ENCODE measurements at places on chromosomes 16 and 17.

DNA sequence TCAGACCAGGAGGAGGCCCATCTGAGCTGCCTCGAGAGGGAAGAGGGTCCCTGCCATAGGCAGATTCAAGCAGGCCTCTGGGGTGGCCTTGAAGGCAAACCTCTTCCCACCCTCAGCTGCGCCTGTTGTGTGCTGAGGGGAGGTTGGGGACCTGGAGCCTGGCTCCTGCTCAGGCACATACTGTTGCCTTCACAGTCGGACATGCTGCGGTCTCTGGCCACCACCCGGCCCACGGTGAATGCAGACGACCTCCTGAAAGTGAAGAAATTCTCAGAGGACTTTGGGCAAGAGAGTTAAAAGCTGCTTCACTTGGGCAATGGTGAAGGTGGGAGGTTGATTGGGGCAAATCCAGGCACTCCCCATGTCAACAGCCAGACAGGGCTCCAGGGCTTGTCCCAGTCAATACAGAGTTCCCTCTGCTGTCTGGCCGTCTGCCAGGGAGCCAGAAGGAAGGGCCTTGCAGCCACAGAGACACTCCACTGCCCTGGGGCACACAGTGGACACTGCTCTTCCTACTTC is 6.3 kb downstream of the PDF start:
- no peak for DNase-seq

DNA sequence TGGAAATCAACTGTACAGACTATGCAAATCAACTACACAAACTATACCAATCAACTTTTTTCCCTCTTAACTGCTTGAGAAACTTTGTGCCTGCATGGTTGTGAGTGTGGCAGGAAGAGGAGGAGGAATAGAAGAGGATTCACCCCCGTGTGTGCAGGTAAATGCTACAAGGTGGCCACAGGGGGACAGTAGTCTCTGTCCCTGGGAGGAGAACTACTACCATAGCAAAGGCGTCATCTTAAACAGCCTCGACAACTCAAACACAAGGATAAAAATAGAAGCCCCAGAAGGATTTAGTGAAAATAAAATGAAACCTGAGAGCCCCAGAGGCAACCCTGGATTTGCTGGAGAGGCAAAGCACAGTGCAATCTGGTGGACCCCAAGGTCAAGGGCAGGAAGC is 199.5 kb upstream of the DYNLRB2 start:
- DNase-seq, result no peak

DNA sequence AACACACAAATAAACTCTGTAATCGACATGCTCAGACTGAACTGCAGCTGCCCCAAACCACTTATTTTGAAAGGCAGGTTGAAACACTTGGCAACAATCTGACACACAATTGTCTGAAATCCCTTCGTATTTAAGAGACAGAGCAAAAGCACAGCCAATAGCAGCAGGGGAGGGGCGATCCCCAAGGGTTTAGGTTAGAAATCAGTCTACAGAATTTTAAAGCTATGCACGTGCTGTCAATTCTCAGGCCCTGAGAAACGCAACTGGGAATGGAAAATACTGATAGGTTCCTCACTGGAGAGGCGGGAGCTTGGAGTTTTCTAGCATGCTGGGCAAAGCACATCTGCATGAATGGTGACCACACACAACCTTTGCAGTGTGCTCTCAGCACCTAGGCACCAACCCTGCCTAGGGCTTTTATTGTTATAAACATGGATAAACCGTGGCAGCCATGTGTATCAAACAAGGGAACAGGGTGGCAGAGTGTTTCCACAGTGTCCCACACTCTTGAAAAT is 168.0 kb downstream of the AATF start:
- no peak for DNase-seq

DNA sequence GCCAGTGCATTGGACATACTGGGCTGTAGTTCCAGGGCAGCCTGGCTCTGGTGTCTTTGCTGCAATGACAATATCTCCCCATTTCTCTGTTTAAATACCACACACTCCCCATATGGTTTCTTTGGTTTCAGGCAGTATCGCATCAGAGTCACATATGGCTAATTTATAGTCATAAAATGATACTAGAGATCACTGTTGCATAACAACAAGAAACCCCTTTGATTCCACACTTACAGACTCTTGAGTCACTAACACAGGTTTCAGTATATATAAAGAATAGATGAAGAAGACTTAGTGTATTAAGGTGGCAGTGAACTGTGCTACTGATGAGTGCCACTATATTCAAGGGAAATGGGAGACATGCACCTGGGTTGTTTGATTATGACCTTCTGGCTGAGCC is 281.6 kb downstream of the WWOX start:
- no peak for DNase-seq

DNA sequence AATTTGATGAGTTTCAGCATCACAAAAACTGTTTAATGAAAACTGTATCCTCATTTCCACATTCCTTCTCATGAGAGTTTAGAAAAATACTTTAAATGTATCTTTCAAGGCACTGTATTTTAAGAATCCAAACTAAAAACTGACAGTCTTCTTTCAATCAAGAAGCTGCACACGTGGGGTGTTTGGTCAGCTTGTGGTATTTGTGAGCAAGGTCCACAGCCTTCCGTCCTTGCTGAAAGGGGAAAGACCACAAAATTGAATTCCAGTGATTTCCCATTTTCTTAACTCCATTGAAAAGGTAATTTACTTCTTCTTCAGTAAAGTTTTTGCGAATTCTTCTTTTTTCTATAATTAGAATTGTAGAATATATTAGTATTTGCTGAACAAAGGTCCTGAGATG is 3.4 kb upstream of the DYNC1LI2 start:
- DNase-seq, result no peak

GRCh38 chr17:63487014-63487339 is 10.1 kb downstream of the ACE start:
- no peak for DNase-seq

GRCh38 chr16:57134982-57135381 is 42.6 kb downstream of the CPNE2 start:
- no peak for DNase-seq

GRCh38 chr17:82767041-82767754 is 15.3 kb downstream of the TBCD start:
- no peak for DNase-seq

DNA sequence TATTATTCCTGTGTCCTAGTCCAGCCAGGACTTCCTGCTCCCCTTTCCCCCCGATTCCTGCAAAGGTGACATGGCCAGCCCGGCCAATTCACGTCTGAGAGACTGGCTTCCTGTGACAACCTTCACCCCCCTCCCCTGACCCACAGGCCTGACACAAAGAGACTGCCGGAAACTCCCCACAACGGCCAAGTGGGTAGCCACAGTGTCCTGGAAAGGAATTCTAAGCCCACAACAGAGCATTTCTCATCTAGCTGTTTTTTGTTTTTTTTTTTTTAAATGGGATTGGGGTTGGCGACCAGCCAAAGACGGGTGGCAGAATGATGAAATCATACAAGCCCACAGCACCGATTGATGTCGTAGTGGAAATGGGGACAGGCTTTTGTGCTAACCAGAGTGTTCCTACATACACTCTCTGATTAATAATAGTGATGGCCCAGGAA is 2.8 kb upstream of the XAF1 start:
- DNase-seq, result no peak

DNA sequence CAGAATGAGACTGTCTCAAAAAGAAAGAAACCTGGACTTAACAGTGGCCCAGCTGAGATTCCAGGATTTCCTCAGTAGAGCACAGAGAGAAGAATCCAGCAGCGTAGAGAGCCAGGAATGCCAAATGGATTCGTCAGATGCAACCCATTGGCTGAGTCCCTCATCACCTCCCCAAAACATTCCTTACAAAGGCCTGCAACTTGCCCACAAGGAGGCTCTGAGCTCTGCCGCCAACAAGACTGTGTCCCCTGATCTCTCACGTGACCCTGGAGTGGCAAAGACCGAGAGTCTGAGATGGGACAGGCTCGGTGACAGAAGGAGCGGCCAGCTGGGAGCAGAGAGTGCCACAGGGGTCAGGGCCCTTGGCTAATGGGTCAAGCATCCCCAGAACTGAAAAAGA is 6.9 kb upstream of the CHMP6 start:
- no peak for DNase-seq

- DNase-seq, result no peak
Measured at GRCh38 chr16:66728117-66728787, 23.2 kb downstream of the DYNC1LI2 start.

GRCh38 chr16:1538804-1539520 is 5.5 kb downstream of the TMEM204 start:
- no peak for DNase-seq

DNA sequence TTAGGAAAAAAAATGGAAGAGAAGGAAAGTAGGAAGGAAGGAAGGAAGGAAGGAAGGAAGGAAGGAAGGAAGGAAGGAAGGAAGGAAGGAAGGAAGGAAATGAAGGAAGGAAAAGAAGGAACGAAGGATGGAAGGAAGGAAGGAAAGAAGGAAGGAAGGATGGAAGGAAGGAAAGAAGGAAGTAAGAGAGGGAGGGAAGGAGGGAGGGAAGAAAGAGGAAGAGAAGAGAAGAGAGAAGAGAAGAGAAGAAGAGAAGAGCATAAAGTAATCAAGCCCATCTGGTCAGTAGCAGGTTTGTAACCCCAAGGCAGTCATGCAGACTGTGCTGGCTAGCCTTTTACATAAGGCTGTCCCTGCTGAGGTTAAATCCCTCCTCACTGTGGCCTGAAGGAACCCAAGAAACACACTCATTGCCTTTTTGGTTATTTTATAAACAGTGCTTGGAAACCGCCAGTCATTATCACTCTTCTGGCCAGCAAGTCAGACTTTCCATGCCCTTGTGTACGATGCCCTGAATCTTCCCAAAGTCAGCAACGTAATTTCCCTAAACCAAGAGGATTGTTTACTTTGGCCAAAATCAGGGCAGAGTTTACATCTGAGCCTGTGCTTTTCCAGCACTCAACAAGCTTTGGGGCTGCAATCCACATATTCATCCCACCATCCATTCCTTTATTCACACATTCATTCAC is 409.6 kb upstream of the MAF start:
- no peak for DNase-seq

DNA sequence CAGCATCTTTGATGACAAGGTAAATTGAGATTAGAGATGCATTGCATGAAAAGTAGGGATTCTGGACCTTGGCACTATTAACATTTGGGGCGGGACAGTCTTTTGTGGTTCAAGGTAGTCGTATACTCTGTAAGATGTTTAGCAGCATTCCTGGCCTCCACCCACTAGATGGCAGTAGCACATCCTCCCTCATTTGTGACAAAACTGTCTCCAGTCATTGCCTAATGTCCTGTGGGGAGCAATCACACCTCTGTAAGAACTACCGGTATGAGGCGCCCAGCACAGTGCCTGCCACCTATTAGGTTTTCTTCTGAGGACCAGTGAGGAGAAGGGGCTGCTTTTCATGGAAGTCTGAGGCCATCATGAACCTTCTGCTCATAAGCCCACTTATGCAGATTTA is 180.8 kb downstream of the RBFOX1 start:
- DNase-seq, result no peak

DNA sequence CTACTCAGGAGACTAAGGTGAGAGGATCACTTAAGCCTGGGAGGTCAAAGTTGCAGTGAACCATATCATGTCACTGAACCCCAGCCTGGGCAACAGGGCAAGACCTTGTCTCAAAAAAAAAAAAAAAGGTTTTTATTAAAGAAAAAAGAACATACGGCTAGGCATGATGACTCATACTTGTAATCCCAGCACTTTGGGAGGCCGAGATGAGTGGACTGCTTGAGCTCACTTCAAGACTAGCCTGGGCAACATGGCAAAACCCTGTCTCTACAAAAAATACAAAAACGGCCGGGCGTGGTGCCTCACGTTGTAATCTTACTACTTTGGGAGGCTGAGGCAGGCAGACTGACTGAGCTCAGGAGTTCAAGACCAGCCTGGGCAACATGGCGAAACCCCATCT is 38.4 kb downstream of the RANBP10 start:
- DNase-seq, result no peak

GRCh38 chr16:82758904-82759303 is 132.1 kb downstream of the CDH13 start:
- no peak for DNase-seq

DNA sequence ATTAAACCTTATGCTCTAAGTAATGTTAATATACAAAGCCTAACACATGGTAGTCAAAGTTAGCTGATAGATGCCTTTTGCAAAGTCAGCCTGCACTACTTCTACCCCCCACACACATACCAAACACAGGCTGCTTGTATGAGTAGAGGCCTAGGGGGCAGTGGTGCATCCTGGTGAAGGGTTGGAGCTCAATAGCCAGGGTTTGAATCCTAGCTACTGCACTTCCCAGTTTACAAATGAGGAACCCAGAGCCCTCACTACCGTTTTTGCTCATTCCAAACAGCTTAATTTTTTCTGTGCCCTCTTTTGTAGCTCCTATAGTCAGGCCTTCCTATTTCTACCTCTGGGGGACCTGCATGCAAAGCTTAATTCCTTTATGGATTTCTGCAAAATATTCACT is 18.9 kb upstream of the HYDIN start:
- DNase-seq, result no peak

Measured in NCI-H1417 treated with DMSO at 0.1 percent for 48 hours (cell line).